ENCODE measurements at places on chromosomes 3 and 15. TPM values are rescaled to one million over a fixed set of nuclear protein-coding genes. Genes with fewer than 3 reads are reported as not detected.

DNA sequence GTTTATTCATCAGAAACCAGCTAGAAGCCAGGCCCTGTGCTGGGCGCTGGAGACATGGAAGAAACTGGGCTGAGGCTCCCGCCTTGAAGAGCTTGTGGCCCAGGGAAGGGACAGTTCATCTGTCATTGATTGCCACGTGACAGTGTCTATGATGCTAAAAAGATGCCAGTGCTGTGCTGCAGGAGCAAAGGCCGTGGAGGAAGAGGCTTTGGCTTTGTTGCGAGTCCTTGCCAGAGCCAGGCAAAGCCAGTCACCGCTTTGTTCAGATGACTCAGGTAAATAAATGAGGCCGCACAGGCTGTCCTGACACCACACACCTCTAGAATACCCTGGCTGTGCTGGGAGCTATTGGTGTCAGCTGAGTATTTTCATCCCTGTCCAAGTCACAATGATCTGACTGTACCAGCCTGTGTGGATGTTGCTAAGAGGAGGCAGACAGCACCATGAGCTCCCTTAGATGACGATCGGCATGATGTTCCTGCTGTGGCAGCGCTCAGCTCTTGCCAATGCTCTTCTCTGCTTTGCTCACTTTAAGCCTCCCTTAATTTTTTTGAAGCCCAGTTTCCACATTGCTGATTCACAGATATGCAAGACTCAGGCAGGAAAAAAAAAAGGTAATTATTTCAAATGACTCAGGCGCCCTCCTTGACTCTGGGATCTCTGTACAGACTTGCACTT lies 77.5 kb downstream of the CCNL1 start:
- peak; percentile 29 for DNase-seq

- DNase-seq = peak; percentile 5
These were observed 9.8 kb upstream of the VIPR1 start for GRCh38 chr3:42492508-42493080.

GRCh38 chr15:69820819-69821218 lies 276.9 kb downstream of the TLE3 start:
- peak; percentile 88 for DNase-seq

DNA sequence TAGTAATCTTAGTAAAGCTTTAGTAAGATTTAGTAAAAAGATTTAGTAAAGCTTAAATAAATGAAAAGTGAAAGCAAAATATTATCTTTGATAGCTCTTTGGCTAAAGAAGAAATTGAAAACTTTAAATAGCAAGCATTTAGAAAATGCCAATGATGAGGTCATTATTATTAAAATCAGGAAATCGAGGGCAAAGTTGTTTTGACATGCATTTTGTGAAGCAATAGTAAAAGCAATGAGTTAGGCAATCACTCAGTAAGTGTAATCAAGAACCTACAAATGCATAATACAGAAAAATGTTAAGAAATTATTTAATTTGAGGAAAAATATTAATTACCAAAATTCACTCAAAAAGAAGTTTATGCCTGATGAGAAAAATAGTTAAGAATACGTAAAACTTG lies 280.3 kb upstream of the MME start:
- DNase-seq = no peak

DNA sequence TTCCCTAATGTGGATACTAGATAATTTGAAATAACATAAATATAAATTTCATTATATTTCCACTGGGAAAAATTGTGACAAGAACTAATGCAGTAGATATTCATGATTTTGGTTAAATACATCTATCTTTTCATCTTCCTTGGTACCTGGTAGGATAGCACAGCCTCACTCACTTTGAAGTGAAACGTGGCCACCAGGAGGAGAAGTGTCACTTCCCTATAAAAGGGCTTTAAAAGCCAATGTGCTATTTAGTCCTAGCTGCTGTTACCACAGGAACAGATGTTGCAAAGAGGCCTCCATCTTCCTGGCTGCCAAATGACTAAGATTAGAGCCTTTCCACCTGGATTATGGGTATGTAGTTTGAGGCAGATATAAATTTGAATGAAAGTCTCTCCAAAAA lies 140.0 kb downstream of the PLOD2 start:
- DNase-seq = no peak

GRCh38 chr15:29542994-29543393 lies 273.4 kb upstream of the NSMCE3 start:
- no peak for DNase-seq

- DNase-seq = no peak
These were observed 335.1 kb upstream of the UMPS start for GRCh38 chr3:124395162-124395561.

DNA sequence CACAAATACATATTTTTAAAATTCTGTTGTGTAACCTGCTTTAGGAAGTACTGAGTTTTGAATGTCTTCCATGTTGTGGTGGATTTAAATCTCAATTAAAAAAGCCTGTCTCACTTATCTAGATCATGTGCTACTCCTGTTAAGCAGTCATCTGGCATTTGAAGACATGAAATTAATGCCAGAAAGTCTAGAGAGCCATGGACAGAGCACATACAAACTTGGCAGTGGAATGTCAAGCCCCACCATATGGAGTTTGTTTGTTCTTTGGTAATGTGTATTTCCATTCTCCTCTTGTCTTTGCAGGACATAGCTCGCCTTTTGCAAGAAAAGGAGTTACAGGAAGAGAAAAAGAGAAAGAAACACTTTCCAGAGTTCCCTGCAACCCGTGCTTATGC lies 39.3 kb upstream of the UTS2B start:
- DNase-seq = no peak

DNA sequence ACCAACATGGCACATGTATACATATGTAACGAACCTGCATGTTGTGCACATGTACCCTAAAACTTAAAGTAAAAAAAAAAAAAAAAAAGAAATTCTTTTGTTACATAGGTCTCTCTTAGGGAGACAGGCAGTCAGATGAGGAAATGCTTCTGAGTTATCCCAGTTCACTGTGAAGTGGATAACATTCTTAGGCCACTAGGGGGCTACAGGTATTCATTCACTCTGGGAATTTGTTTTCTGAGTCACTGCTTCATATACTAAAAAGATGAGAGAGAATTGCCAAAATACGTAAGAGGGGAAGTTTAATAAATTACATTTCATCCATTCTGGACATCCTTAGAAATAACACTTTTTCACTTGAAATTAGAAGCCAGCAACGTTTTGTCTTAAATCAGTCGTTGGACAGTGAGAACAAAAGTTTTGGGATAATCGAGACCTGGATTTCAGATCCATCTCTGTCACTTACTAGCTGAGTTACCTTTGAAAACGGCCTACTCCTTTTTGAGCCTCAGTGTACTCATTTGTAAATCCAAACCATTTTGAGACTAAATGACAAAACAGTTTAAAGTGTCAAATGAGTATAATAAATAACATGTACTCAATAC lies 738.4 kb upstream of the ALCAM start:
- peak; percentile 49 for DNase-seq

DNA sequence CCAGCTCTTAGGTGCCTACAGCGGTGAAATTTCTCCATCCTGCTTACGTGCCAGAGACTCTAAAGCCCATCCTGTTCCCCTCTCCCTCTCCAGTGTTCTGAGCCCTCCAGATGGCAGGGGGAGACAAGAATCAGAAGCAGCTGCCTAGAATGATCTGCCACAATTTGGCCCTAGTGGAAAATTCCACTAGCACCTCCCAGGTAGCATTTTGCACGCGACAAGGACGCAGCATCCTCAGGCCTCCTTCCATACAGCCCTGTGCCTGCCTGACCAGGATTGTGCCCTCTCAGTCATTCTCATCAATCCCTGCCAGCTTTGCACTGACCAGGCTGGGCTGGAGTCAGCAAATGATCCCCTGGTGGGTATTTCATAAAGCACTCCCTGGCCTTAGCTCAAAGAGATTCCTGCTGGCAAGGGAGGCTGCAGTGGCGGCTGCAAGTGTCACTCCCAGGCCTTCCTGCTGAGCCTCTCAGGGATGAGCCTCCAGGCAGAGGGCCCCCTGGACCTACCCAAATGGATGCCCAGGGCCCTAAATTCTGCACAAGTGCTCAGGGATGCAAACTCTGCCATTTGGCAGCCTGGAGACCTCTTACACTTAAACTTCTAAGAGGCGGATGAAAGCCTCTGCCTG lies 130.2 kb upstream of the ATP2B2 start:
- no peak for DNase-seq

- no peak for DNase-seq
These were observed 156.3 kb downstream of the WNT5A start for GRCh38 chr3:55330756-55331155.

GRCh38 chr15:82570721-82571508 lies 30.7 kb upstream of the RPS17 start:
- DNase-seq = no peak

DNA sequence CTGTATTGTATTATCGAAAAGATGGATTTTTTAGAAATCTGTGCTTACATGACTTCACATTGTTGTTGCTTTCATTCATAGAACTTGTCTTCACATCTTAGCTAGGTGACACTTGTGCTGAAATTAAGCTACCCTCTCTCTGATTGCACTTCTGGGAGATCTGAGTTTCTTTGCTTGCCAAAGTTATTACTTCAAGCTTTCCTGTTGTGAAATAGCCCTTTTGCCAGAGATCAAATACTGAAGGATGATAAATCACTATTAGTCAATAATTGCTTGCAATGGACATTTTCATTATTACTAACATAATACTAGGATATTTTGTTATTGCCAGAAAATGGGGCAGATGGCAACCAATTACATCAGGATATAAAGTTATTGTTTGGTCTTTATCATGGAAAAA lies 34.7 kb downstream of the PIK3CA start:
- DNase-seq = no peak

- no peak for DNase-seq
These were observed 4.1 kb downstream of the P3H2 start for GRCh38 chr3:190116551-190117067.

GRCh38 chr15:65088643-65089021 lies 12.1 kb downstream of the KBTBD13 start:
- no peak for DNase-seq

DNA sequence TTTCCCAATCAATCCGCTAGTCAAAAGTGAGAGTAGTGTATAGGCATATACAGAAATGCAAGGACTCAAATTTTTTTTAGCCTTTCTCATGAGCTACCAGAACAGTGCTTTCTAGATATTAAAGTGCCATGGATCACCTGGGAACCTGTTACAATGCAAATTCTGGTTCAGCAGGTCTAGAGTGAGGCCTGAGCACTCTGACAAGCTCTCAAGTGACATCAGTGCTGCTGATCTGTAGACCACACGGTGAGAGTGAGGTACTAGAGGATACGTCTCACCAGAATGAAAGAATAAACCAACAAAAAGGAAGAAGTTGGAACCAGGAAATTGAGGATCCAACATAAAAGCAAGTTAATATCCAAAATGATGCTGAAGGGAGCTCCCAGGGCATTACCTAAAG lies 16.0 kb upstream of the PLA2G4D start:
- no peak for DNase-seq

DNA sequence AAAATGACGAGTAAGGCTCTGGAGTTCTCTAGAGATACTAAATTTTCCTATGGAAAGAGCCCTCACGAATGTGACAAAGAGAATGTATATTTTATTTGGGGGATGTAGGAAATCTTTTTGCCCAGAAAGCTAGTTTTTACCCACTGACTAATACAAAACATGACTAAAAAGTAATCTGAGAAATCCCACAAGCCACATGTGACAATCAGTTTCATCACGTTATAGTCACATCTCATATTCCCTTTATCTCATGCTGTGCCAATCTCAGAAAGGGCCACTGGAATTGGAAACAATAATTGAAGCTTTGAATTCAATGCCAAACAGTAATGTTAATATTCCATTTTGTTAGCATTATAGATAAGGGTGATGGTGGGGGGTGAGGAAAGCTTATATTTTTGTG lies 509.0 kb upstream of the GOLIM4 start:
- DNase-seq = no peak

GRCh38 chr3:58679446-58679845 lies 12.9 kb upstream of the FAM3D start:
- no peak for DNase-seq

DNA sequence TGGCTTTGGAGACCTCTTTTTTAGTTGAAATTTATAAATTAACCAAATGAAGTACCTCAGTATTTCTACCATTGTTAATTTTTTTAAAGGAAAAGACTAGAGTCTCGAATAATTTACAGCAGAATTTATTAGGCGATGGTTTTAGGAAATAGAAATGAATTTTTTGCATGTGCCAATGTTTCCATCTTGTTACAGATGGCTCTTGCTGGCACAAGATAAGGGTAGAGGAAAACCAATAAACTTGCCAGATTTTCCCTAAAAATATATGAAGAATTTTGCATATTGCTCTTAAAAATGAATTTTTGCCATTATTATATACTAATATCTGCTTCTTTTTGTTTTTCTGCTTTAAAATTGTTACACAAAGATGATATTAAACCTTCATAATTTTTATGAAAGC lies 380.7 kb downstream of the NLGN1 start:
- no peak for DNase-seq

DNA sequence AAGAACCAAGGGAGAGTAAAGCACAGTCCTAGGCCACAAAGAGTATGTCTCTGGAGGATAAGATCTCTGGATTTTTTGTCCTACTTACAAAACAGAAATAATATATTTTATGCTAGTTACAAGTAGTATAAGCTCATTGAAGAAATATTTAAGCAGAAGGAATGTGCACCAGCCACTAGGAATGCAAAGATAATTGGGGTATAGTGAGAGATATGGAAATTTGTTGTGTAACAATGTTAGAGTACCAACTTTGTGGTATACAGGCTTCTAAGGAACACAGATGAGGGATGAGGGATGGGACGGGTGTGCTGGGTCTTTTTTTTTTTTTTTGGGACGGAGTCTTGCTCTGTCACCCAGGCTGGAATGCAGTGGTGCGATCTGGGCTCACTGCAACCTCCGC lies 26.5 kb downstream of the AKAP13 start:
- peak; percentile 44 for DNase-seq

DNA sequence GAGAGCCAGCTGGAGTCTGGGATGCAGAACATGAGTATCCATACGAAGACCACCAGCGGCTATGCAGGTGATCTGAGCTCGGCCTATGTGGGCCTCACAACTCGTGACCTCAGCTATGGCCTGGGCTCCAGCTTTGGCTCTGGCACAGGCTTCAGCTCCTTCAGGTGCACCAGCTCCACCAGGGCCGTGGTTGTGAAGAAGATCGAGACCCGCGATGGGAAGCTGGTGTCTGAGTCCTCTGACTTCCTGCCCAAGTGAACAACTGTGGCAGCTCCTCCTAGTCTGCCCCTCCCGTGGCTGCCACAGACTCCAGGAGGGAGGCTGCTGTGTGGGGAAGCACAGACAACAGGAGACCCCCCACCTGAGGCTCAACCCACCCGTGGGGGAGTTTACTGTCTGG lies 3.6 kb upstream of the KPNA4 start:
- DNase-seq = no peak

DNA sequence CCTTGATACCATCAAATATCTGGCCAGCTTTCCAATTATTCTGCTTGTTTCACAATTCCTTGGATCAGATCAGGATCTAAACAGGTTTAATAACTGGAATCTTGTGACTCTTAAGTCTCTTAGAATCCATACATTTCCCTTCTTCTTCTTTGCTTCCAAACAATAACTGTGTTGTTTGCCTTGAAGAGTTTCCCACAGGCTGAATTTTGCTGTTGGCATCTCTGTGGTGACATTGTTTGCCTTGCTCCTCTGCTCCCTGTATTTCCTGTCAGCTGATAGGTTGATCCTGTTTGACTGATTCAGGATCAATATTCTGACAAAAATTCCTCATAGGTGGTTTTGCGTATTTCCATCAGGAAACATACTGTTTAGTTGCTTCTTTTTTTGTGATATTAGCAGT lies 248.4 kb upstream of the LMCD1 start:
- no peak for DNase-seq

The IL5RA gene
- not detected for total RNA-seq

The CHRNA7 gene
- 0.09 TPM for total RNA-seq

The SLC35G2 gene
- 39.4 TPM for total RNA-seq

The GPR62 gene
- total RNA-seq = not detected

Data from SJSA1 (cell line).